ENCODE measurements at places on chromosomes 1 and 21. TPM values are rescaled to one million over a fixed set of nuclear protein-coding genes. Genes with fewer than 3 reads are reported as not detected.

HENMT1 gene
- total RNA-seq = 1.5 TPM

DNA sequence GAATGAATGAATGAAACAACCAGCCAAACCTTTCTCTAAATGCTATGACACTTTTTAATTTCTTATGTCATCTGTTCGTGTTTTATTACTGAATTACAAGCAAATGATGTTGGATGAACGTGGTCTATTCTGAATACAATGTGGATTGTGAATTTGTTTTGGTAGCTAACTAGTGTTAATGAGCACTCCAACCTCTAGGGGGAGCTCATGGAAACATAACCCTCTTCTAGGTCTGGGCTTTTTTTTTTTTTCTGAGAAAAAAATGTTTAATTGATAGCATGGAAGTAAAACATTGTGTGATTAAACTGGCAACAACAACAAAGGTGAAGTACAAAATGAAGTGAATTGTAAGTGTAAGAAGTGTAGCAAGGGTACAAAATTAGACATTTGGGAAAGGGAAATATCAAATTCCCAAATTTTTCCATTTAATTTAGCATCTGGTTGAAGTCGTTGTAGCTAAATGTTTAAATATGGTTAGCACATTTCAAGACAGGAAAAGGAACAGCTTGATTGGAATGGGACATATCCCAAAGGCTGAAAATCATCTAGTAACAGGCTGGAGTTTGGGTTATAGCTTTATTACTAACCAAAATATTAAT is 42.6 kb upstream of the PTGS2 start:
- DNase-seq = no peak
- H3K27me3 ChIP-seq = no peaks in the 10 kb centered on the region
- no peak overlapping the region for H3K4me3 ChIP-seq
- no peaks in the 10 kb centered on the region for H3K4me1 ChIP-seq
- H3K27ac ChIP-seq = no peak overlapping the region

- no peak overlapping the region for H3K4me3 ChIP-seq
- no peak overlapping the region for H3K27ac ChIP-seq
- DNase-seq = no peak
- no peaks in the 10 kb centered on the region for H3K27me3 ChIP-seq
- peaks cover 47% of the 10 kb centered on the region for H3K36me3 ChIP-seq
These were observed 54.6 kb downstream of the S100B start for GRCh38 chr21:46550116-46550941.

DNA sequence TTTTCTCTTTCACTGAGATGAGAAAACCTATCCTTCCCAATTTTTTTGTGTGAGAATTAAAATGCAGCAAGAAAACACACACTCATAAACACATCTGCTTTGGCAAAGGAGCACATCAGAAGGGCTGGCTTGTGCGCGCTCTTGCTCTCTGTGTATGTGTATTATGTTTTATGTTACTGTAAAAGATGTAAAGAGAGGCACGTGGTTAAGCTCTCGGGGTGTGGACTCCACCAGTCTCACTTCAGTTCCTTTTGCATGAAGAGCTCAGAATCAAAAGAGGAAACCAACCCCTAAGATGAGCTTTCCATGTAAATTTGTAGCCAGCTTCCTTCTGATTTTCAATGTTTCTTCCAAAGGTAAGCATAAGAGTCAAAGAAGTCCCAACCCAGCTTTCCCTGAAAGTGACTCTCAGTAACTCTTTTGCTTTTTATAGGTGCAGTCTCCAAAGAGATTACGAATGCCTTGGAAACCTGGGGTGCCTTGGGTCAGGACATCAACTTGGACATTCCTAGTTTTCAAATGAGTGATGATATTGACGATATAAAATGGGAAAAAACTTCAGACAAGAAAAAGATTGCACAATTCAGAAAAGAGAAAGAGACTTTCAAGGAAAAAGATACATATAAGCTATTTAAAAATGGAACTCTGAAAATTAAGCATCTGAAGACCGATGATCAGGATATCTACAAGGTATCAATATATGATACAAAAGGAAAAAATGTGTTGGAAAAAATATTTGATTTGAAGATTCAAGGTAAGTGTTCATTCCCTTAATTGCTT is at the start of gene CD2:
Gene CD2 (plus strand): TSS at position 233 of the 780 bp plus-strand sequence. CDS start 63 bp downstream, at position 296.
- peak; percentile 21 for DNase-seq
- H3K27me3 ChIP-seq = no peaks in the 10 kb centered on the region
- no peak within 1 kb of the TSS for H3K27ac ChIP-seq
- H3K4me3 ChIP-seq = no peak within 1 kb of the TSS
- no peaks in the 10 kb centered on the region for H3K36me3 ChIP-seq

DNA sequence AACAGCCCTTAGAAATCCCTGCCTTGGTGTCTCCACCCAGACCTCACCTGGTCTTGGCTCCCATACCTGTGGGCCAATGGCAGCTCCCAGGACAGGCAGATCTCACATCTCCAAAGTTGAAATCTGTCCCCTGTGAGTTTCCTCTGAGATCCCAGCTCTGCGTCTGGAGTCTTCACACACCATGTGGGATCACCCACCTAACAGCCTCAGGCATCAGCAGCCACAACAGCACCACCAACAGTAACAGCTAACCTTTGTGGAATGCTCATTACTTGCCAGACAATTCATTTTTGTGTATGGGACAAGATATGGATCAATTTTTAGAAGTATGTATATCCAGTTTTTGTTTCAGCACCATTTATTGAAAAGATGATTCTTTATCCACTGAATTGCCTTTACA is 523.2 kb downstream of the MATN1 start:
- H3K4me1 ChIP-seq = no peaks in the 10 kb centered on the region
- no peak overlapping the region for H3K4me3 ChIP-seq
- H3K27ac ChIP-seq = no peak overlapping the region
- H3K27me3 ChIP-seq = no peaks in the 10 kb centered on the region

DNA sequence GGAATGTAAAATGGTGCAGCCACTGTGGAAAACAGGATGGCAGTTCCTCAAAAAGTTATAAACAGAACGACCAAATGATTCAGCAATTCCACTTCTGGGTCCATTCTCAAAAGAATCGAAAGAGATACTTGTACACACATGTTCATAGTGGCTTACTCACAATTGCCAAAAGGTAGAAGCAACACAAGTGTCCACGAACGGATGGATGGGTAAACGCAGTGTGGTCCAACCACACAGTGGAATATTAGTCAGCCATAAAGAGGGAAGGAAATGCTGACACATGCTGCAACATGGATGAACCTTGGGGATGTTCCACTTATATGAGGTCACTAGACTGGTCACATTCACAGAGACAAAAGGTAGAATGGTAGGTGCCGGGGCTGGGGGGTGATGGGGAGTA is 5.3 kb downstream of the KRTAP10-1 start:
- no peaks in the 10 kb centered on the region for H3K4me1 ChIP-seq
- no peak overlapping the region for H3K27ac ChIP-seq
- no peak overlapping the region for H3K4me3 ChIP-seq
- H3K36me3 ChIP-seq = no peaks in the 10 kb centered on the region

DNA sequence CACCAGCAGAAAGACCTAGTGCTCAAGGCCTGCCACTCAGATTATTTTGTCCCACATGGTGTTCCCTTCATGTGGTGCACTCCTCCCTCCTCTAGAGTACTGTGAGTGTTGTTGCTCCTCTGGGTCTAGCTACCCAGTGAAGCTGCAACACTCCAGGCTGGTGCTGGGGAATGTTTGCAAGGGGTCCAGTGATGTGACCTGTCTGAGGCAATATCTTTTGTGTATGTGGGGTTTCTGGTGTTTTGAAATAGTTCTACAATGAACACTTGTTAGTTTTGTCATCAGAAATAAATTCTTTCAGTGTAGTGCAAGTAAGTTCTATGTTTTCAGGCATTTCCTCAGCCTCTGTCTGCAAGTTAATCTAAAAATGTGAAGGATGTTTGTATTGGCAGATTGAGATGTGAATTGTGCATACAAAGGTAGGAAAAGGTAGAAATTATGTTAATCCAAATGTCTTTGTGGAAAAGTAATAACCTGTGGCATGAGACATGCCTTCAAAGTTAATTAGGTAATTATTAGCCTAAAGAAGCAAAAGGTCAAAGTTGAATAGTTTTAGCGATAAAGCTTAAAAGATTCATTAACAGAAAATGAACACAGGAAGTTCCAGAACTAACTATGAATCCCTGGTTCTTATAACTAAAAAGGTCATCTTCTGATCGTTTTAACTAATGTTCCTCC is 616.8 kb downstream of the LTN1 start:
- DNase-seq = no peak
- H3K4me3 ChIP-seq = no peak overlapping the region
- no peaks in the 10 kb centered on the region for H3K4me1 ChIP-seq
- no peaks in the 10 kb centered on the region for H3K36me3 ChIP-seq

GRCh38 chr1:201050515-201051277 is 27.2 kb upstream of the KIF21B start:
- no peak overlapping the region for H3K27ac ChIP-seq
- no peak overlapping the region for H3K4me3 ChIP-seq
- no peaks in the 10 kb centered on the region for H3K27me3 ChIP-seq
- no peak for DNase-seq

DNA sequence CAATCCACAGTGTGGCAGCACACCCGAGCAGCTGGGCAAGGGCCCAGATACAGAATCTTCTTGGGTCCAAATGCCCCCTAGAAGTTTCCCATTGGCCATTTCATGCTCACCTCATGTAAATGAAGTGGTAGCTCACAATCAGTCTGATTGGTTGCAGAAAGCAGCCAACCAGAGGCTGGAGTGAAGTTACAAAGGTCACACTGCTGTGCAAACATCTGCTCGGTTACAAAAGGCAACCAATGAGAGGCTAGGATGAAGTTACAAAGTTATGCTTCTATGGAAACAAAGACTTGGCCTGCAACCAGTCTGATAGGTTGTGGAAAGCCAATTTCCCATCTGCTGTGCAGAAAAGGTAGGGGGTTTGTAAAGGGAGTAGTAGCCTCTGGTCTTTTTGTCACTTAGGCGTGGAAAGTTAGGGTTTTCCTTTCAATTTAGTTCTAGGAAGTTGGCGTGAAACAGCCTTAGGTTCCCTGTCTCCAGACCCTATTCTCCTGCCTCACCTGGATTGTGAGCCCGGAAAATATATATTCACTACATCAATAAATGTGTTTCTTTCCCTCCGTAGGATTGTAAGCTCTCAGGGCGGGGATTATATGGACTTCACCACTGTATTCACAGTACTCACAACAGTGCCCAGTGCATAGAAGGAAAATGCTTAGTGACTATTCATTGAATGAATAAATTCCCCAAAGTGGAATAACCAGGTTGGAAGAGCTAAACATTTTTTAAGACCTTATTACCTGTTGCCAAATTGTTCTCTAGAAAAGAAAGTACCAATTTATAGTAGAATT is 91.9 kb downstream of the URB2 start:
- no peak overlapping the region for H3K27ac ChIP-seq
- no peaks in the 10 kb centered on the region for H3K4me1 ChIP-seq
- H3K36me3 ChIP-seq = no peaks in the 10 kb centered on the region
- H3K4me3 ChIP-seq = no peak overlapping the region
- DNase-seq = no peak

- no peaks in the 10 kb centered on the region for H3K27me3 ChIP-seq
- no peak for DNase-seq
- H3K36me3 ChIP-seq = no peaks in the 10 kb centered on the region
- no peak overlapping the region for H3K27ac ChIP-seq
- no peak overlapping the region for H3K4me3 ChIP-seq
These were observed 175.6 kb downstream of the FCRL5 start for GRCh38 chr1:157376681-157377080.
